DMS79 treated with DMSO at 0.1 percent for 48 hours (cell line): ENCODE measurements at places on chromosomes 4 and X.

GRCh38 chr4:113788888-113789287, 27.4 kb upstream of the CAMK2D start:
- DNase-seq = no peak

DNA sequence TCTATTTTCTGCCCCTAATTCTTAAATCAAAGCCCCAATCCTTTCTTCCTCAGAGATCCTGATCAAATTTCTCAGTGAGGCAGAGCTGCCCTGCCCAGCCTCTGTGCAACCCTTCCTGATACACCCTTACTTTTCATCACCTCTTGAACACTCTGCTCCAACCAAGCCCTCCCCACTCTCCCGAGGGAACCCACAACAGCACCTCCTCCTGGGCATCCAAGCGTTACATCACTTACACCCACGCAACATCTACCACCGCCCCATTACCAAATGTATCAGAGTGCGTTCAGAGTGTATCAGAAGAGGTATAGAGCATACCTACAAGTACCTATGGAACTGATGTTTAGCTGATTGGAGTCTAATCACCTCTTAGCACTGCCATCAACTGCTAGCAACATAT, 186.5 kb downstream of the RAP1GDS1 start:
- DNase-seq = peak; percentile 70

DNA sequence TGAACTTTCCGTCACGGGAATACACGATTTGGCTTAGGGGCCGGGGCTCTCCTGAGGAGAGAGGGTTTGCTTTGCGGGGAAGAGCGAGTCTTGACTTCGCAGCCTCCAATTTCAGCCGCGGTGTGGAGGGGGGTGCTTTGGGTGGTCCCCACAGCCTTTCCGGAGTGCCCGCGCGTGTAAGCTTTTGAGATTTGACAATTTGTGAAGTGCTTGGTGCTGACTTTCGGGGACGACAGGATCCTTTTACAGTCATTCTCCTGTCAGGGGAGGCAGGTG, 355 bp downstream of the SCML1 start:
- DNase-seq = no peak

GRCh38 chr4:97500423-97500822, 642.9 kb downstream of the STPG2 start:
- no peak for DNase-seq

DNA sequence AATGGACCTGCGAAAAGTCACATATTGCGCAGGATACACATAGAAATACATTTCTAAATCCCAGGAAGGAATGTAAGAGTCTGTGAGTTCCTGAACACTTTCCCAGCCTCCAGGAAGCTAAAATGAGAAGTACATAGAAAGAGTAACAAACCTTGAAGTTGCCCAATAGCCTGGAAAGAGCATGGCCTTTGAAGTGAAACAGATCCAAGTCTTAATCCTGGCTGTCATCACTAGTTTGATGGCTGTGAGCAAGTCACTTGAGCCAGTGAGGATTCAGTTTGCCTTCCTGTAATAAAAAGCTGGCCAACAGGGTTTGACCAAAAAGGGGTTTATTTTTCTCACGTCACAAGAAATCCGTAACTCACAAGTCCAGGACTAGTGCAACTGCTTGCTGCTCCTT, 69.8 kb downstream of the ARHGEF38 start:
- DNase-seq = no peak

- DNase-seq = no peak
These were observed 750.3 kb downstream of the FAT4 start for GRCh38 chr4:126065016-126065415.

GRCh38 chr4:39668887-39669286, 29.0 kb upstream of the UBE2K start:
- DNase-seq = no peak

GRCh38 chr4:16122784-16123183, 39.0 kb upstream of the PROM1 start:
- DNase-seq = no peak

GRCh38 chr4:84965553-84966381, 723 bp downstream of the WDFY3 start:
- peak; percentile 56 for DNase-seq

- no peak for DNase-seq
These were observed 52.8 kb upstream of the GPC4 start for GRCh38 chrX:133468051-133468450.

GRCh38 chr4:86935853-86936733, 1.3 kb downstream of the AFF1 start:
- peak; percentile 35 for DNase-seq

- DNase-seq = no peak
These were observed 56.4 kb upstream of the SCML1 start for GRCh38 chrX:17680732-17681413.

- DNase-seq = no peak
These were observed 8.0 kb downstream of the XPNPEP2 start for GRCh38 chrX:129746557-129747470.
